NCI-H2227 treated with DMSO at 0.1 percent for 48 hours (cell line): ENCODE measurements at places on chromosomes 2 and 18.
A peak's percentile ranks its signal among the peaks of the same experiment; 100 is the strongest.

DNA sequence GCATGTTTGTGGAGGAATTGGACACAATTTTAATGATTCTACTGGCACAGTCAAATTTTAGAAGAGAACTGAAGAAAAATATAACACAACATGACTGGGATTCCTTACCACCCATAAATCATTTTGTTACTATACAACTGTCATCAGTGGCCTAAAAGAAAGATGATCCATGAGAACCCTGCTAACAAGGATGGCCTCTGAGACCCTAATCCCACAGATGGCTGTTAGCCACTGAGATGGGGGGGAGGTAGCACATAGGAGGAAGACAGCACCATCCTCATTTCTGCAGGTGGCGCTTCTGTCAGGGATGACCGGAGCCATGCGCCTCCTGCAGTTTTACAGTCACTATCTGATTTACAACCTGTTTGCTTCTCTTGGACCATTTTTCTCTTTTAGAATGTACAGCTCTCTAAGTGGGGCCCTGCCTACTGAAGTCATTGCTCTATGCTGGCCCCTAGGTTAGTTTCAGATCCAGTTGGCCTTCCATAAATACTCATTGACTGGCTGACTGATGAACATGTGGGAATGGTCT lies 279.8 kb downstream of the NAPG start:
- DNase-seq: no peak

GRCh38 chr2:88187038-88187676 lies 17.0 kb downstream of the THNSL2 start:
- peak; percentile 16 for DNase-seq

DNA sequence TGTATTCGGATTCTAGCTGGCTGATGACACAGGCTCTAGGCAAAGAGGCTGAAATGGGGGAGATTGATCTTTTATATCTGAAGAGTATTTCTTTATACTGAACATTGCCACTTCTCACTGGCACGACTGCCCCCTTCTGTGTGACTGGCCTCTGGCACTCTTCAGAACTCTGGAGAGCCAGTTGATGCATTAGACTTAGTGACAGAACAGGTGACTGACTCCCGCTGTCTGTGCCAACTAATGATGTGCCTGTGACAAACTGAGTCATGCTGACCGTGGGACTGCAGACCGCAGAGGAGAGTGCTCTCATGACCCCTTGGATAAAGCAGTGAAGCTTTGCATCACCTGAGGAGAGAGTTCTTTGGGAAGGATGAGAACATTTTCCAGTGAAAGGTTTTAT lies 14.4 kb downstream of the MGAT5 start:
- no peak for DNase-seq

DNA sequence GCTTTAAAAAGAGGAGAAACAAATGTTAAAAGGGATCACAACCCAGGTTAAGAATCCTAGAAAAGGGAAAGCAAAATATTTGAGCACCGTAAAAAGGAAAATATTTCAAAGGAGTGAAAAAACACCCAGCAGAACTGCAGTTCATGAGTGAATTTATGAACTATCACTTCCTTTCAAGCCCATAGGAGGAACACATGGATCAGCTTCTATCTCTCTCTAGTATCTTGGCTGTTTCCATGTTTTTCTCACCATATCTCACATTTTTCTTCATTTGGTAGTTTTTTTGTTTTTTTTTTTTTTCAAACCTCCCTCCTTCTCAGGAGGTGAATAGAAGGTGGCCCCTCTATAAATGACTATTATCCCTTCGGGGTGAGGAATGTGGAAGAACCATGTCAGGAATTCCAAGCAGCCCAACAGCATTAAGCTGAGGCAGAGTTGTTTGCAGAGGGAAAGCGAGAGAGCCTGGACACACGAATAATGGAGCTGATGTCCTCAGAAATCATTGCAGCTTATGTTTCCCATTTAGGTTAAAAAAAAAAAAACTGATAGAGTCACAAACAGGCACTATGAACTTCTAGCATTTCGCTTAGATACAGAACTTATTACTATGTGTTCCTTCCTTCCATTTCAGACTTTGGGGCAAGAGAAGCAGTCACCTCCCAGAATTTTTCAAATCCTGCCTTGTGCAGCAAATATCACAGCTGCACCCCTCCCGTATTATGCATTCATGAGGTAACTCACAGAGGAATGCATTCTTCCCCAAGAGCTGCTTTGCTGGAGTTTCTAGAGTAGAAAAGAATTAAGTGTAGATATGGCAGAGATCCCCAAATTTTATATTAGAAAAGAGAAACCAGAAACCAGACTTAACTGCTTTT lies 315.6 kb downstream of the IRS1 start:
- no peak for DNase-seq

DNA sequence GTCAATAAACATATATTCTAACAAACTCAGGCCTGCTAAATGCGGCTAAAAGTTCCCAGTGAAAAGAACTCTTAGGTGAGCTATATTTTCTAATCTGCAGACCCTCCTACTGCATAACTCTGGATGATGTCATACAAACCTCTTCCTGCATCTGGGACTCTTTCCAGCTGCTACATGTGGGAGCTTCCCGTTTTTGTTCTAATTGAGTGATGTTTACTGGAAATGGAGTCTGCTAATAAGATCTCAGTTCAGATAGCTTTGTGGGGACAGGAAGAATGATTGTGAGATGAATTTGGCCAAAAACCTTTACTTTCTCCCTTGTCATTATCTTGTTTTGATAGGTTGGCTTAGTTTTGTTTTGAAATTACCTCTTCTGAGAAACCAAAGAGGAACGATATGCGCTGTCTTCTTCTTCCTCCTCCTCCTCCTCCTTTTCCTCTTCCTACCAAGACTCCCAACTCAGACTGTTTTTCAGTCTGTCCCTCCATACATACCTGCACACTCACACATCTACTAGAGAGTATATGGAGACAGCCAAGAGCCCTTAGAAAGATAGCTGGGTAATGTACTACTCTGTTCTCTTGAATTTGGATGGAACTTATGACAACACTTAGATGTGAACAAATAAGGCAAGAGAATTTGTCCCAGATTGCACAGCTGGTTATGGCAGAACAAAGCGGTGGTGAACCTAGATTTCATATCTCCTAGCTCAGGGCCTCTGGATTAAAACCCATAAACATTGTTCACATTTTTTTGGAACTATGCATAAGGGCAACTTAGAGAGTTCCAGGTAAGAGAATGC lies 39.8 kb upstream of the AAK1 start:
- no peak for DNase-seq

DNA sequence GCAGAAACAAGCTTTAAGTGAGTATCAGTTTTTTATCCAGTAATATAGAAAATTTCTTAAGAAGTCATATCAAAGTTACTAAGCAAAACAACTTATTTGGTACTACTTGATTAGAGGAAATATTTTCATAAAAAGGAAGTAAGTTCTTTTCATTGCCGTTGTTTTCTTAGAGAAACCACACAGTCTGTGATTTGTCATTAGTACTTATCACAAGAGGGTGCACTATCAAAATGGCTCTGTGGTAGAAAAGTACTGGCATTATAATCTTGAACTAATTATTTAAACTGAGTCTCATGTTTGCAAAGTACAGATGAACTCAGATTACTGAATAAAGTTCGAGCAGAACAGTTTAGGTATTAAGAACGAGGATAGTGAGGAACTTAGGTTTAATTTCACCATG lies 93.4 kb downstream of the IKZF2 start:
- DNase-seq: no peak

DNA sequence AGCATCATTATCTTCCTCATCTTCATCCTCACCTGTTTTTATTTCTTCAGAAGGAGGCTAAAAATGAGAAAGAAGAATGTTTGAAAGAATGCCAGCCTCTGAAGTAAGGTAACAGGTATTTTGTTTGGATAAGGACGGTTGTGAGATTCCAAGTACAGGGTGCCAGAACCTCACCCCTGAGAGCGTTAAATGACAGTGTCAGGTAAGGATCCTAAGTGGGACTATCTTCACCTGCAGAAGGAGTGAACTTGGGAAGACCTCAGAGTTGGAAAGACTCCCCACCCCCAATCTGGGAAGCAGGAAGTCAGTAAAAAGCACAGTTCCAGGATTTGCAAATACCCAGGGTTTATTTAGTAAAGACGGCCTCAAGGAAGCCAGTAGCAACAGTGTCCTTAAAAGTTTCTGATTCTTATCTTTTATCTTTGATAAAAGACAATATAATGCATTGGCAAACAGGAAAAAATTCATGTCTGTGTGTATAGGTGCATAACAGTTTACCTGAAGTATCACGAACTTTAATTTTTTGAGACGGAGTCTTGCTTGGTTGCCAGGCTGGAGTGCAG lies 52.3 kb downstream of the THOC1 start:
- no peak for DNase-seq
